ENCODE measurements at places on chromosomes 7 and 10. TPM values are rescaled to one million over a fixed set of nuclear protein-coding genes. Genes with fewer than 3 reads are reported as not detected.

DNA sequence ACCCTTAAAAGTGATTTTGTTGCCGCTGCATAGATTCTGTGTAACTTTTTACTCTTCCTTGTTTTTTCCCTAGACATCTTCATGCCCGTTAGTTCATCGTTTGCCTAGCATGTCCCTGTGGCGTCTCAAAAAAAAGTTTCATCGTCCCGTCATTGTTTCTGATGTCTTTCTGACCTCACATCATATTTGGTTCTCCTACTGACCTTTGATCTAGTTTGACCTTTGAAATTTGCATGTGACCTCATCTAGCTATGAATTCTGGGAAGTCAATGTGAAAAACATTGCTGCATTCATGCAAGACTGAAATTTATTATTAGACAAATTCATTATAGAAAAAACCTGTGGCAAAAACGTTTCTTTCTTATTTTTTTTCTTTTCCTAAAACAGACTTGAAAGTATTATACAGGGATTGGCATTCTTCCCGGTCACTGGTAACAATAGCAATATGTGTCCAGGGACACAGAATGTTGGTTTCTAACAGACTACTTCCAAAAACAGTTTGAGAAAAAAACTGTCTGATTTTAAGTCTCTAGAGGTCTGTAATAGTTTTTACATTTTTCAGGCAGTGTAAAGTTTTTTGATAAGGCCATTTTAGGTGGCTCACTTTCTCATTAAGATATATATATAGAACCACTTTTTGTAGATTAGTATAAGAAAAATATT is 280.9 kb downstream of the USP6NL start:
- no peak for DNase-seq

- no peak for DNase-seq
These were observed 17.1 kb downstream of the SMKR1 start for GRCh38 chr7:129519464-129519863.

DNA sequence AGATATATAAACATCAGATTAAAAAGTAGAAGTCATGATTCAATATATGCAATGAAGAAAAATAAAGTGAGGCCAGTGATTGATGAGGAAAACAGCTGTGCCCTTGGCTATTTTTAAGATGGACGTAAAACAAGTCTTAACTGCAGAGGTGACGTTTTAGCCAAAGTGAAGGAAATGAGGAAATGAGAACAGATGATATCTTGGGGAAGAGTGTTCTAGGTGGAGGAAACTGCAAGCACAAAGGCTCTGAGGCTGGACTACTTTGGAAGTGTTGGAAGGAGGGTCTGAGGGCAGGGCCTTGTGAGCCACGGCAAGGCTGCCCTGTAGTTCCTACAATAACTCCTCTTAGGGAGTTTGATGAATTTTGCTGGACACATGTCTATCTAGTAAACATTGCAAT is 140.5 kb upstream of the AKR1E2 start:
- no peak for DNase-seq

DNA sequence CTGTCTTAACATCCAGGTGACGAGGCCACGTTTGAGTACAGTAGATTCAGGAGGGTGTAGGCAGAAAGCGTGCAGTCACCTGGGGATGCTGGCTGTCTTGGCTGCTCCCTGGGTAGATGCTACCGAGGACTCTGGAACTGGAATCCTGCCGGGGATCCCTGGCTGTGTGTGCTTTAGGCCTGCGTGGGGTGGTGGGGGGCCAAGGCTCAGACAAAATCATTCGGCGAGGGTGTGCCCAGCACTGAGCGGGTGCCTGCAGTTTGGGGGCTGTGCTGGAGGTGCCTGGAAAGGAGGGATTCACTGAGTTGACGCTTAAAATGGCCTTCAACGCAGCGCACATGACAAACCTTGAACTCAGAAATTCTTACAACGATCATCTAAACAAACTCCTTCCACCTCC is 93.5 kb upstream of the PODXL start:
- no peak for DNase-seq

The POLR2J3 gene
- total RNA-seq: 36.7 TPM

- DNase-seq: no peak
These were observed 26.6 kb downstream of the CDNF start for GRCh38 chr10:14810969-14811953.

DNA sequence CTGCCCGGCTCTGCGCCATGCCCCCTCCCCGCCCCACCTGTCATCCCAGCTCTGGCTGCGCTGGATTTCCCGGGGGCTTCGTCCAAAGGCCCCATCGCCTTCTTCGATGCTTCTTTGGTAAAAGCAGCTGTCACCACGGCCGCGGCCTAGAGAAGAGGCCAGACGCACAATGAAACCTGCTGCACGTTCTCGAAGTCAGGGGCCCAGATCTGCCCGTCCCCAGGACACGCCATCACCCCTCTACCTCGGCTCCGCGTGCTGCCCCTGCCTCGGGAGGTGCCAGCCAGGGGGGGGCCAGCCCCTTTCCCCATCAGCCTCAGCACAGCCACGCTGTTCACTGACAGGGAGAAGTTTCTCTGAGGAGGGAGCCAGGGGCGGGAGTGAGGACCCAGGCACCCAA is 6.8 kb downstream of the GIGYF1 start:
- DNase-seq: no peak

DNA sequence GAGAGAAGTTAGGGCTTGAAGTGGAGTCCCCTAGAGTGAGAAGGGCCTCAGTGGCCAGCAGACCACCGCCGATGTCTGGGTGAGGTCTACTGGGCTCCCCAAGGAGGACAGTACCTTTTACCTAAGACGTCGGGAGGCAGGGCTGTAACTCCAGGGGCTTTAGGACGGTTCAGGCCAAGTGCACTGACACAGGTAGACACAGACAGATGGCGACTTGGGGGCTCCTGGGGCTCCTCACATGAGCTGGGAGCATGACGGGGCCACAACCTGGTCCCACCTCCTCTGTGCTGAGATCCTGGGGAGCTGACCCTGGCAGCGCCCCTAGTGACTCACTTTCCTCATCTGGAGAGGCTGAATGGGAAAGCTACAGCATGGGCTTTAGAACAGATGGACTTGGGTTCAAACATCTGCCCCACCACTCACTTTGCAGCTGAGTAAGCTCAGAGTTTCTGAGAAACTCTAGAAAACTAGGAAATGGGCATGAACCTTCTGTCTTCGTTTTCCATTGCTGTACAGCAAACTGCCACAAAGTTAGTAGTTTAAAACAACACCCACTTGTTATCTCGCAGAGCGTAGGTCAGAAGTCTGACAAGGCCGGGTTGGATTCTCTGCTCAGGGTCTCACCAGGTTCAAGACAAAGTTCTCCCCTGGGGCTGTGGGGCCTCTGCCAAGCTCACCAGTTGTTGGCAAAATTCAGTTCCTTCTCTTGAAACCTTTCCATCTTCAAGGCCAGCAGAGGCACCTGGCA is 4.7 kb upstream of the COMTD1 start:
- DNase-seq: no peak

The PWWP2B gene
- 26.0 TPM for total RNA-seq

- no peak for DNase-seq
These were observed 71.8 kb downstream of the ARHGAP21 start for GRCh38 chr10:24651923-24652322.

DNA sequence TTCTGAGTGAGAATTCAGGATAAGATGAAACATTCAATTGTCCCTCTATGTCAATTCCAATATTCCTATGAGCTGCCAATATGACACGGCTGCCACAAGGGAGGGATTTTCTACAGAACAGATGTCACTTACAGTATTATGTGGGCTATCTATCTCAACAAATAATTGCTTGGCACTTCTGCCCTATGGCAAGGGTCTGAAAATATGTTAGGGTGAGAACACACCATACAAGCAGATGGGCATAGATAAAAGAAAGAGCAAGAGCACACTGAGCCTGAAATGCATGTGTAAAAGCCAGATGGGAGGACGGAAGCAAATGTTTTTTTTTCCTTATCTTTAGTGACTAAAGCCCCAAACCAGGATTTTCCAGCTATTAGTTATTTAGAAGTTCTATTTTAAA is 70.1 kb upstream of the TFEC start:
- no peak for DNase-seq

DNA sequence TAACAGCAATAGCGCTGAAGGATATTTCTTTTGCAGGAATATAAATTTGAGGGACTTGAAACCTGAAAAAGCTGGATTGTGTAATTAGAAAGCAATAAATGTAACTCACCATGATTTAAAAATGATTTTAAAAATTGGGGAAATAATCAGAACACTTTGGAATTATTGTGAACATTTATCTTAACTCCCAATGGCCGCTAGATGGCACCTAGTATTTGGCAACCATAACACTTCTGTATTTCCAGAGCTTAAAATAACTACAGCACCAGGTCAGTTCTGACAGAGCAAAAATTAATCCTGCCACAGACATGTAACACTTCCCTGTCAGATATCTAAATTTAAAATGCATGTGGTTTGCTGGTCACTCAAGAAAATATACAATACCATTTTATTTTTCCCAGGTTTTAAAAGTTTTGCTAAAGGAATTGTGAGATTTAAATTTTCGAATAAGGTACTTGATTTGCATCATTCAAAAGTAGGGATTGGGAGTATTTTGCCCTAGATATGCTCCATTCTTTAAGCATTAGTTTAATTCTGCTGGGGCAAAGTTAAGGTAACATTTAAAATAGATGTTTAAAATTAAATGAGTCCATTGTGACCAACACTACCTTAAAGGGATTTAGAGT is 144.5 kb downstream of the PPP1R3A start:
- DNase-seq: no peak

GRCh38 chr10:68721673-68722335 is 765 bp downstream of the CCAR1 start:
- no peak for DNase-seq

The PRPF18 gene
- total RNA-seq: 23.7 TPM

DNA sequence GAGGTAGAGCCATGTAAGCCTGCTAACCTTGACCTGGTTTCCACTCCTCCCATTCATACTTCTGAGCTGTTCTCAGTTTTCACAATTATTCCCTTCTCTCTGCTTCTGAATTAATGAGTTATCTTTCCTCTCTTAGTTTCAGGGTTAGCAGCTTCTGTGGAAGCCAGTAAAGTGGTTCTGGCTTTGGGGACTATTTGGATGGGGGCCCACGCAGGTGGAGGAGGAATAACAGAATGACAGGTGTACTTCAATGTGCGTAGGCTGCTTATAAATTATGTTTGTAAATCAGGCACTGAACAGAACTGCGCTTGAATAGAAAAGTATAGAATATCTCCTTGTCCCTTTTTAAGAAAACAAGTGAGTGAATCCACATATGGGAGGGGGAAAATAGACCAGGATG is 128.9 kb upstream of the GAD2 start:
- DNase-seq: no peak

GRCh38 chr7:123484199-123484598 is 50.2 kb downstream of the IQUB start:
- no peak for DNase-seq

The ADRA2A gene
- total RNA-seq: 4.9 TPM

DNA sequence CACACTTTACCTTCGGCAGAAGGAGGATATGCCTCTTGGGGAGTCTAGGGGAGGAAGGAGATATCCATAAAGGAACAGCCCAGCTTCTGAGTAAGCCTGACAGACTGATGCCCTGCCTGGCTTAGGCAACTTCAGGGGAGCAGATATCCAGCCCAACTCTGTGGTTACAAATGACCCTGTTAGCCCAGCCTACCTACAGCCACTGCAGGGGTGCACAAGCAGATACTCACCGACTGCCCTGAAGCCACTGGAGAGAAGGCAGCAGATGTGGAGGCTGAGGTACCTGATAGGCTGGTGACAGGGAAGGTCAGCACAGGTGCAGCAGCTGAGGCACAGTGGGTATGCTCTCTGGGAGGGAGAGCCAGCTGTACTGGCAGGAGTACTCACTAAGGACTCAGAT is 770.2 kb downstream of the GRID1 start:
- no peak for DNase-seq

DNA sequence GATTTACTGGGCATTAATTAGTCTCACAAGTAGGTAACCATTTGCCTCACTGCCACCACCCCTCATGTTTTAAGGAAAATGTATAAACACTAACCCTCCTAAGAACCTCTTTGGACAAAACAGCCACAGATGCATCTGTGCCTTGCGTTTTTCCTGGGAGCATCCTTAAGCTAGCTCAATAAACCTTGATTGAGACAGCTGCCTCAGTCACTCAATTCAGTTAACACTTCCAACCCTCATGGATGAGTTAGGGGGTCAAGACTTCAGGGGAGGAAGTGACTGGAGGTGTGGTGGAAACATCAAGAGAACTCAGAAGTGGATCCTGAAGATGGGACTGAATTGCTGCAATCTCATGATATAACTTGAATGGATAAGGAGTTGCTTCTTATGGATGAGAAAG is 31.5 kb downstream of the CUL2 start:
- DNase-seq: no peak

DNA sequence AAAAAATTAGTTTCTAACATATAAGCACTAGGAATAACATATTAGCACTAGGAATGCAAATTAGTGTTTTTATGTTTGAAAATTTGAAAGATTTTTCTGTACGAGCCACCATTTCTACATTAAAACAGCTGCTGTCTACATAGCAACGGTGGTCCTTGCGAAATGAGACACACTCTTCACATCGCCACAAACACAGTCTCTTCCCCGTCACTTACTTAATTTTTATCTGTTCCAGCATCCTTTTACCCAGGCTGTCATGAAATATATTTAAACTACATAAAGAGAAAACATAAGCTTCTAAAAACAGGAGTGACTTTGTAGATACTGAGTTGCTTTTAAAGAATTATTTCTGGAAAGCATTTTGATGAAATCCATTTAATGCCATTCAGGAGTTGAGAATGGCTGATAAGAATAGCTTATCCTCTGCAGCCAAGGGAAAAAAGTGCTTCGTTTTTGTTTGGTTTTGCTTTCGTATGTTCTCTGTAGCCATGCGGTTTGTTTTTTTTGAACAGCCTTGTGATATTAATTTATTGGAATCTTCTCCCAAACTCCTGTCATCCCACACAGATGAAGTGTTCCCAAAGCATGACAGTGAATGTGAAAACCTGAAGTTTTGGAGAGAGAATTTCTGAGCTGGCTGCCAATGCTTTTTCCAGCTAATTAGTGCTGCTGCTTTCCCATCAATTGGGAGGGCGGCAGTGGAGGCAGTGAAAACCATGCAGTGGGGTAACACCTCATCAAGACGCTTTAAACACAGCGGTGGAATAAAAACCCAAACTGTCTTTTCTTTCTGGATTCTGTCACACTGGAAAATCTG is 603.7 kb upstream of the ADARB2 start:
- DNase-seq: no peak

The ADCYAP1R1 gene
- total RNA-seq: 1.8 TPM

GRCh38 chr10:98256692-98257091 is 11.3 kb downstream of the LOXL4 start:
- no peak for DNase-seq

Data from upper lobe of right lung (tissue), 1 donor.